Activated CD4-positive, alpha-beta memory T cell treated with anti-CD3 and anti-CD28 coated beads, Interleukin-2, amount 10 ng/mL, durations not matched to agents 7 days and 5 days (primary cell): ENCODE measurements at places on chromosomes 3 and 15.

GRCh38 chr3:149234671-149235245, 13.1 kb upstream of the CP start:
- DNase-seq = no peak

DNA sequence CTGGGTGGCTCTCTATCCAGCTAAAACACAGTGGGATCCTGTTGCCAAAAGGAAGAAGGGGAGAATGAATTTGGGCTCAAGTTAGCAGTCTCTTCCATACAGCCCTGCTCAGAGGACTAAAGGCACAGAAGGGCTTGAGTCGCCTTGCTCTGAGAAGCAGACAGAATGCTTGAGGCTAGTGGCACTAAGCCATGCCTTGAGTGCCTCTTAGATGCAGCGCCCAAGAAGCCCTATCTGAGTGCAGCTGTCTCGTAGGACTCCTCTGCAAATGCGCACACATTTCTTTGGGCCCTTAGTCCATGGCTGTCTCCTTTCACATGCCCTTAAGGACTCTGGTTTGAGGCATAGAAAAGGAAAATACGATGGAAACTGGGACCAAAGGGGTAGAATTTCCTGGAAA, 211.3 kb upstream of the CHRM5 start:
- DNase-seq = no peak

GRCh38 chr3:106811376-106811775, 565.9 kb upstream of the CCDC54 start:
- no peak for DNase-seq

DNA sequence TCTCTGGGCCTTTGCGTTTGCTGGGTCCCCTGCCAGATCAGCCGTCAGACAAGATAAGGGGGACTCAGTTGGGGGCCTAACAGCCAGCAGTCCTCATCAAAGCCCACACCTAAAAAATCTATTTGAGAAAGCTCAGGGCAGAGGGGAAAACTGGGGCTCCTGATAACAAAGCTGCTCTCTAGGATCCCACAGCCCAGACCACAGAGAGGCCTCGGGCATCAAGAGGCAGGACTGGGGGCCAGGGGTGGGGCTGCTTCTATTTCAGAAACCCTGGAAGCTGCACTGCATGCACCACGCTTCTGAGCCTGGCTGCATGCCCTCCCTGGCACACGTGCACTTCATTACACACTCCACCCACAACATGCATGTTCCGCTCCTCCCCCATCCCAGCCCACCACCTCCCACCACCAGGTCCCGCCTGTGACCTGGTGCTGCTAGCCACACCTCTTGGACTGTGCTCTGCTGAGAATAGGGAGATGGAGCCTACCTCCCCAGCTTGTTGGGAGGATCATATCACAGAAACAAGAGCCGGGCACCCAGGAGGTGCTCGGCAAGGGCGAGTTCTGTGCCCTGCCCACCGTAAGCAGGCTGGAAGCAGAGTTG, 26.6 kb downstream of the FBLN2 start:
- DNase-seq = no peak

DNA sequence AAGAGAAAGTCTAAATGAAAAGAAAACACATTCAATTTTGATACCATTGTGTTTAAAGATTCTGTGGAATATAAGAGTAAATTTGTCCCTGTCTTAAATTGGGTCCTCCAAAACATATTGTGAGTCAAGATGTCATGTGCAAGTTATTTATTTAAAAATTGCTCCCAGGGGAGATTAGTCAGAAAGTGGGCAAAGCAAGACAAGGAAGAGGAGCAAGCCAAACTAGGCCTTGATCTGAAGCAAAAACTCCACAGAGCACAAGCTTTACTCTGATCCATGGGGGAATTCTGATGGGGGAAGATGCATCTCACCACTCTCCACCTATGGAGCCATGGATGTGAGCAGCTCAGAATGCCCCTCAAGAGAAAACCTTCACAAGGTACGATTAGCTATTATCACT, 342.8 kb upstream of the IL12A start:
- DNase-seq = no peak

GRCh38 chr3:22453906-22454535, 703.0 kb upstream of the ZNF385D start:
- no peak for DNase-seq

GRCh38 chr15:39327005-39327730, 253.7 kb upstream of the THBS1 start:
- DNase-seq = no peak

- DNase-seq = no peak
Measured at GRCh38 chr15:63971904-63972303, 74.4 kb downstream of the DAPK2 start.

- no peak for DNase-seq
Measured at GRCh38 chr3:82654708-82655107, 893.3 kb upstream of the GBE1 start.
